ENCODE measurements at places on chromosomes 1 and 21.

- DNase-seq: peak; percentile 63
Measured at GRCh38 chr1:167066333-167067122, 23.6 kb downstream of the GPA33 start.

DNA sequence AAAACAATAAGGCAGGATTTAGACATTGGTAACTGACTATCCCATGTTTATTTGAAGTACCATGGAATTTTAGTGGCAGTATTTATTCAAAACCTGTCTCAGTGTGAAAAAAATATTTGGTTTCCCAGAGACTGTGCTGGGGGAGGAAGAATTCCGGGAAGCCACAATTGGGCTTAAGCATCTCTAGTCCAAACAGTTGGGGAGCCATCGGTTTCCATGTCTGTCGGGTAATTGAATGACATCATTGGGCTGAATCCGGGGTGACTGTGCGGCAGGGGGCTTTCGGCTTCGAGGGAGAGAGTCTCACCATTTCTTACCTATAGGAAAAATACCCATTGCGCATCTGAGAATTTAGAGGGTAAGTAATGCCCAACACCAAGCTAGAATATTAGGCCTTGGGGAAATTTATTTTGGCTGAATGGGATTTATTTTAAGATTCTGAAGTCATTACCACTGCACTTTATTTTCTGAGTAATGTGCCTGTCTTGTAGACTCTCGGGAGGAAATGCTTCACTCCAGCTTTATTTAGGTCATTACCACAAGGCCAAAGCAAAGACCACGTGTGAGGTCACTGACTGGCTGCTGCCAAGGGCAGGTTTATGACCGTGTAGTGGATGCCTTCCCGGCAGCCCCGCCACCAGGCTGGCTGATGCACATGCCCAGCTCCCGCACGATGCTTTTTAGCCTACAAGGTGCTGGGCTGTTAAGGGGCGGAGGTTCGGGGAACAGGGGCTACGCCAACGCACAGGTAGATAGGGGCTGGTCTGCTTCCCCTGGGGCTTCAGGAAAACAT, 23.1 kb upstream of the UMODL1 start:
- no peak for DNase-seq

GRCh38 chr1:14538335-14538734, 60.1 kb upstream of the KAZN start:
- no peak for DNase-seq

GRCh38 chr21:38927776-38928175, 122.0 kb downstream of the ETS2 start:
- no peak for DNase-seq

DNA sequence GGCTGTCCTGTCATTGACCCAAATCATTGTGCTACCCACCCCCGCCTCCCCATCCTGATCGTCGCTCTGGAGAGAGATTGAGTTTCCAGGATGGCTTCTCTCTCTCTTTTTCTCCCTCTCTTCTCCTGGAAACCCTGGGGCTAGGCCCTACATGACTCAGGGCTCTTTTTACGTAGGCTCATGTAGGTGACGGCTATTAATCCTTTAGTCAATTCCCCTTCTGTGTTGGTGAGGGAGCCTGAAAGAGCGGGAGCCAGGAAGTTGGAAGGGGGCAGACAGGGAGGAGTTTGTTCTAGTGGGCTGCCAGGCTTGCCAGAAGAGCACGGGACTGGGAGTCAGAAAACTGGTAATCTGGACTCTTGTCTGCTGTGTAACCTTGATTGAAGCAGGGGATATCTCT, 9.7 kb downstream of the ATP2B4 start:
- no peak for DNase-seq

GRCh38 chr1:219669042-219669441, 56.1 kb upstream of the ZC3H11B start:
- no peak for DNase-seq

DNA sequence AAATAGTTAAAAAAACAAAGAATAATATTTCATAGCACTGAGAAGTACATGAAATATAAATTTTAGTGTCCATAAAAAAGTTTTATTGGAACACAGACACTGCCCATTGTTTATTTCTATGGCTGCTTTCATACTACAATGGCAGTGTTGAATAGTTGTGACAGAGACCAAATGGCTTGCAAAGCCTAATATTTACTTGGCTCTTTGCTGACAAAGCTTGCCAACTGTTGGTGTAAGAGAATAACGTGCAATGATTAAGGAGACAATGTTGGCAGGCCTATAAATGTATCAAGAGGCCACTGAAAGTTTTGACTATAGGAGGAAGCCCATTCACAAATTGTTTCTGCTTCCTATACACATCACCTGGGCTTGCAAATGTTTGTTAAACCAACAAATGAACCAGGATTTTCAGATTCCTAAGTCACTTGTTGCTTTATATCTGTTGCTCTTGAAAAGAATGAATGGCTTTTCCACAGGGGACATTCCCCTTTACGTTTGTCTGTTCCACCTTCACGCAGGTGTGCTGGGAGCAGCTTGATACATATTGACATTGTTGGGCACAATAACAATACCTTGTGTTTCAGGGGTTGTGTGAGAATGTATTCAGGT, 5.5 kb upstream of the ST6GALNAC3 start:
- DNase-seq: no peak

DNA sequence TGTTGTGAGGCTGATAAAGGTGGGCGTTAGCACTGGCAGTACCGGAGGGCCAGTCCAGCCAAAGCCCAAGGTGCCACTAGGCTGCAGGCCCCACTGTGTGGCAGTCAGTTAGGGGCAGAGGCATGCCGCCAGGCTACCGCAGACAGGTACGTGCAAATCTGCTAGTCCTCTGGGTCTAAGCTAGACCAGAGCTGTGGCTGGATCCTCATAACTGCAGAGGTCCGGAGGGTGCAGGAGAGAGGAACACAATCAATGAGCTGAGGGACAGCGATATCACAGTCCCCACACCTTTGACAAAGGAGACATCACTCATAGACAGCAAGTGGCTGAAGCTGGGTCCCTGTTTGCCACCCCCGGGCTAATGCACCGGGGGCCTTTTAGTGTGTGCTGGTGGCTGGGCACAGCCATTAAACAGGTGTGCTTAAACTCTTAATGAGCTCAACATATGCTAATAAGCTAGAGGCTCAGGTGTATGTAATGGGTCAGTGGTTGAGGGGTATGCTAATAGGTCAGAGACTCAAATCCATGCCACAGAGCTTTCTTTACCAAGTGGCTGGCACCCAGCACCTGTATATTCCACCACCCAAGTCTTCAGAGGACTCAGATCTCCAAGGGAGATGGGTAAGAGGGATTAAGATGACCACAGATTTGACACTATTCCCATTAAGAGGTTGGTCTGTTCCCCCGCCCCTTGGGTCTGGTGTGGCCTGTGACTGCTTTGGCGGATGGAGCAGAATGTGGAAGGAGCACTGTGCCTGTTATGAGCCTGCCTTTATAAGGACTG, 82.0 kb downstream of the GLIS1 start:
- DNase-seq: no peak

GRCh38 chr1:5992814-5993555, 760 bp upstream of the NPHP4 start:
- DNase-seq: no peak

All from hippocampal formation (tissue), 2 donors.